Cardiac septum (tissue), 1 donor: ENCODE measurements at places on chromosomes 12 and 14. TPM values are rescaled to one million over a fixed set of nuclear protein-coding genes. Genes with fewer than 3 reads are reported as not detected.

GPR135 gene
- total RNA-seq = 3.2 TPM

- DNase-seq = peak; percentile 35
Observed at GRCh38 chr14:95260537-95261361, 59.0 kb downstream of the CLMN start.

DNA sequence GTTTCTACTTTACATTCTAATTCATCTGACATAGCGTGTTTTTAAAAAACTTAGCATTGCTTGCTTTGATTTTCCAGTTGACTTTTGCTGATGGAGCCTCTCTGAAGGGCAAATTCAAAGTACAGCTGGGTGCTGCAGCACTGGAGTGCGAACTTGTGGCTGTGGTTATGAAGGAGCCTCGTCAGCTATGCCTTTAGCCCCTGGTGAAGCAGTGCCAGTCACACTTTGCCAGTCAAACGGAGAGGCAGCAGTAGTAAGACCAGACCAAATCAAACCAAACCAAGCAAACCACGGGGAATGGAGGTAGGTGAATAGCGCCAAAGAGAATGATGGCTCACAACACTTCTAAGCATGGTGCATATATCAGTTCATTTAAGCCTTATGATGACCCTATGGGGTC, 15.1 kb upstream of the SLC38A2 start:
- DNase-seq = no peak

ZNF219 gene
- 51.1 TPM for total RNA-seq

ADAMTS20 gene
- not detected for total RNA-seq

DNA sequence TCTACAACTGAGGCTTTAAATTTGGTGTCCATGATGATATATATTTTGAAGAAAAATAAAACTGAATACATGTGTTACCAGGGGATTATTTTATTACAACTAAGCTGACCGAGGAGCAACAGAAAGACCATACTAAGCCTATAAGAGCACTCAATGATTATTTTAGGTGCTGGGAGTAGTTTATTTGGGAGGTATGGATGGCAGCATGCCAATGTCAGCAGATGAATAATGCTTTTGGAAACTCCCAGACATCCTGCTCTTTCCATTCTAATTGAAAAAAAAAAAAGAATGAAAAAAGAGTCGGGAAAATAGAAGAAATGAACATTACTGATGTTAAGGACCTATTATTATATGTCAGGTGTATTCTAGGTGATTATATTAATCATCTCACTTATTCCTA, 441.2 kb downstream of the BTG1 start:
- no peak for DNase-seq

ZC2HC1C gene
- total RNA-seq = 5.2 TPM

- no peak for DNase-seq
Observed at GRCh38 chr14:38004610-38004879, 203.2 kb upstream of the SSTR1 start.

GRCh38 chr14:73477618-73478266, 13.0 kb upstream of the RIOX1 start:
- no peak for DNase-seq

DNA sequence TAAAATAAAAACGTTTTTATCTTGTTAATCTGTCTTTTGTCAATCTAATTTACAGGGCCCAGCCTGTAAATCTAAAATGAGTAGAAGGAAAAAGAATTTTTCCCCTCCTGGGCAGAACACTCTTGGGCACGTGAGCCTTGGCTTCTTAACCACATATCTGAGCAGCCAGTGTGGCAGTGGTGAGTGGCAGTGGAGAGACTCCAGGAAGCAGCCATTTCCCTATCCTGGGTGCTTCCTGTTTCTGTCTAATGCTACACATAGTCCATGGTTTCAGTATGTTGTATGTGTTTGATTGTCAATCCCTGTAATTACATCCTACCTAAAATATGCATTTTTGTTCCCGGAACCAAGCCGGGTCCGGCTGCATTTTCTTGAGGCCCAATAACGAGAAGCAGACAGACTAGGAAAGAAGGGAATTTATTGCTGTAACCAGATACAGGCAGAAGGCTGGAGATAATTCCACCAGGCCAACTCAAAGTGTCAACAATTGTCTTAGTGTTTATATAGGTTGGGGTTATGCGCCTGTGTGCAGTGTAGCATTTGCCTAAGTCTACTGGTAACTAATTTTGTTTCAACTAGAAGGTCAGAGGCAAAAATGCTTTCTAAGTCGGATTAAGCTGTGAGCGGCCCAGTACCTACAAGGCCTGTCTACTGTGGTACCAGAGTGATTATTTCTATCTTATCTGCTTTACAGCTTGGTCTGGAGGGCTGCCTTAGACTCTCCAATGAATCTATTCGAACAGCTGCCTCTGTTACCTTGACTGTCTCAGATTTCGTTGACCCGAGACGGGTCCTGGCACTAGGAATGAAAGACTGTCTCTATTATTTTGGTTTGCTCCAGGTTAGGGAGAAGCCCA, 82.4 kb upstream of the RESF1 start:
- DNase-seq = no peak

GRCh38 chr12:6230321-6231110, 30.3 kb downstream of the CD9 start:
- peak; percentile 89 for DNase-seq

DNA sequence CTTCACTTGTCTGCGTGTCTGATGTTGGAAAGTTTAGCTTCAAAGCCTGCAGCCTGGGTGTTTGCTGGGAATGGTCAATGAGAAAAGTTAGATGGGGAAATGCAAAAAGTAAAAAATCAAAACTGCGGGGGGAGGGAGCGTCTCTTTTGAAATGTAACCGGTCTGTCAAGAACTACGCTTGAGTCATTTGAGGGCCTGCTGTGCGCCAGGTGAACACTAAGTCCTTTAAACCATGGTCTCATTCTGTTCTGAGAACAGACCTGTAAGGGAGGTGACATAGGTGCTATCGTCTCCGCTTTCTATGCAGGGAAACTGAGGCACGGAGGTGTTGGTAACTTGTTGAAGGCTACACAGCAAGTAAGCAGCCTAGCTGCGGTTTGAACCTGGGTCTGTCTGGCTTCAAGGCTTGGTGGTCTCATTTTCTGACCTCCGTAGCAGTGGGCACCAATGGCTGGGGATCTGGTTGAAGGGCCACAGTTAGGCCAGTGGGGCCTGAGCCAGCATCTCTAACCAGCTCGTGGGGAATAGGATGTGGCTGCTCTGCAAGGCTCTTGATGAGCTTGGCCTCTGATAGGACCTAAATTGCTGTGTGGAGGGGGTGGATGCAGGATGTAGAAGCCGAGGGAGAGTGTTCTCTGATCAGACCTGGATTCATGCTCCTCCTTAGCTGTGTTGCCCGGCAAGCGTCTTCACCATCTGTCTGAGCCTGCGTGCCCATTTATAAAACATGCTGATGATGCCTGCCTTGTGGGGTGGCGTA, 41.5 kb downstream of the KCTD10 start:
- no peak for DNase-seq

FBXO21 gene
- total RNA-seq = 51.9 TPM

DNA sequence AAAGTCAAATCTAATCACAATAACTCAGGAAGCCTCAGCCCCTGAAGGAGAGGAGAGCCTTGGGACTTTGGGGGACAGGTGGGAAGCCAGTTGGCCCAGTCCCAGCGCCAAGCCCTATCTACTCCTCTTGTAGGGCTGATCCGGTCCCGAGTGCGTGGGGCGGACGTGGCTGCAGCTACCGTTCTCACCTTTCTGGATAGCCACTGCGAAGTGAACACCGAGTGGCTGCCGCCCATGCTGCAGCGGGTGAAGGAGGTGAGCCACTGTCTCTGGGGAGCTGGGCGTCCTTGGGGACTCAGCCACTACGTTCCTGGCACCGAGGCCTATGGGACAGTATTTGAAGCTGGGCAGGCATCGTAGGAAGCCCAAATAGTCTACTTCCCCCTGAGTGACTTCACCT, 68.4 kb downstream of the GALNT16 start:
- peak; percentile 44 for DNase-seq

GRCh38 chr12:115267891-115268290, 583.9 kb upstream of the TBX3 start:
- peak; percentile 5 for DNase-seq

DNA sequence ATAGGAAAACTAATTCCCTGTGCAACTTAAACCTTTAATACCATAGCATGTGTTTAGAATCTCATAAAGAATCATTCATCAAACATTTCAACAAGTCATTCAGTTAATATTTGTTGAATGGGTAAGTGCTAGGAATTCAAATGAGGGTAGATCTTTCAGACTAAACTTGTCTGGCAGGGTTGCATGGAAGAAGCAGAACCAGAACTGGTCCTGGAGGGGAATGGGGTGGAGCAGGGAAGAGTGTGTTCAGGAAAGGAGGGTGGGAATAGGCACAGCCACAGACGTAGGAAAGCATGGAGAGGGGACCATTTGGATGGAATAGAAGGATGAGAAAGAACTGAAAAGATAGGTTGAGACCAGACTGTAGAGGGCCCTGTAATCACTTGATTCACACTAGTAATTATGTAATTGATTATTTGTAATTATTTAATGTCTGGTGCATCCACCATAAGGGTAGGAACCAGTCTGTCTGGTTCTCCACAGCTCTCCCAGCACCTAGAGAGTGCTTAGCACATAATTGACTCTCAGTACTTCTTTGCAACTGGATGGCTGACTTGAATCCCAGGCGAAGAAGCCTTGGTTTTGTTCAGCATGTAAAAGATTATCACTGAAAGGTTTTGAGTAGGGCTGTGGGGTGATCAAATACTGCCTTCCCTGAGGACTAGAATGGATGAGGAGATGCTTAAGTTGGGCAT, 3.0 kb upstream of the MAP3K9 start:
- DNase-seq = no peak

- no peak for DNase-seq
Observed at GRCh38 chr12:132238884-132239283, 90.5 kb downstream of the GALNT9 start.

DNA sequence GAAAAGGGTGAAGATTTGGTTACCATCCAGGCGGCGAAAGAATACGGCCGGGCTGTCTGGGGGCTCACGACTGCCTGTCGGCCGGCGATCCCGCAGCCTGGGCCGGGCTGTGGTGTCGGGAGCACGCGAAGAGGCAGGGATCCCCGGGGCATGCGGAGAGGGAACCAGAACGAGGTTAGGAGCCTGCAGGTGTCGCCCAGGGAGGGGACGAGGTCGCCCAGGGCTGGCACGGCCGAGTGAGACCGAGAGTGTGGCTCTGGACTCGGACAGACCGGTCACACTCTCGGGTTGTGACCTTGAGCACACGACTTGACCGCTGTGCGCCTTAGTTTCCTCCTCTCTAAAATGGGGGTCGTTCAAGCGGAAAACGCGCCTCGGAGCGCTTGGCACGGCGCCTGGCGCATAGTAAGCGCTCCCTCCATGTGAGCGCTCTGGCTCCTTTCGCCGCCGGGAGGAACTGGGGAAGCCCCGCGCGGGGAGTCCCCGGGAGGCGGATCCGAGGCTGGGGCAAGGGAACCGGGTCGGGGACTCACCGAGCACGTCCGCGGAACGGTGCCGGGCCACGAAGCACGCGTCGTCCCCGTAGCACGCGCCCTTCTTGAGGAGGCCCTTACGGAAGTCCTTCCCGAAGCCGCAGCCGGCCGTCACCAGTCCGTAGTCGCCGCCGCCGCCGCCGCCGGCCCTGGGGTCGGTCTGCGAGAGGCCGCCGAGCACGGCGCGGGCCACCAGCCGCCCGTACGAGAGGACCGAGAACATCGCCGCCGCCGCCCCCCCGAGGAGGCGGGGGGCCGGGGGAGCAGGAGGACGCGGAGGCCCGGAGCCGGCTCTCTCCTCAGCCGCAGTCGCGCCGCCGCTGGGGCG, 612 bp downstream of the PPTC7 start:
- DNase-seq = peak; percentile 92

DNA sequence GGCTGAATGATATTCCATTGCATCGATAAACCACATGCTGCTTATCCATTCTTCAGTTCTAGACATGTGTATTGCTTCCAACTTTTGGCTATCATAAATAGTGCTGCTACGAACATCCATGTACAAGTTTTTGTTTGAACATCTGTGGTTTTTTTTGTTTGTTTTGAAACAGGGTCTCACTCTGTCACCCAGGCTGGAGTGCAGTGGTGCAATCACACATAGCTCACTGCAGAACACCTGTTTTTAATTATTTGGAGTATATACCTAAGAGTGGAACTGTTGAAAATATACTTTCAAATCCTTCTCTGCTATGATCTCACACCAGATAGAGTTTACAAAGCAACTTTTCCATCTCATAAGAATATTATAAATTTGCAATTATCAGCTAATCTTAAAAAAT, 124.2 kb downstream of the TTC7B start:
- no peak for DNase-seq

DNA sequence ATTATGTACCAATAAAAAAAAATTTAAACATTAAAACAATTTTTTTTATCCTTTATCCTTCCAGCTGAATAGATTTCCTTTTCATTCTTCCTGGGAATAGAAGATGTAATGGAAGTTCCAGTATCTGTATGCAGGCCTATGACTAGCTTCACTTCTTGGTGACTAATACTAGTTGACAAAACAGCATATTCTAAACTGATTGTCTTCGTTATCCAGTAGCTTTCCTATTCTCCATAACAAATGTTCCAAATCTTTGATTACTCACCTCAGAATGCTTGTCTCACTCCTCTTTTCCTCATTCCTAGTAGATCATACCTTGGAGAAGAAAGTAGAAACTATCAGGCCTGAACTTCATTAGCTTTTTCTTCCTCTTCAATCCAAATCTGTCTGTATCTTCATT, 70.7 kb downstream of the PLEKHA5 start:
- DNase-seq = no peak

- no peak for DNase-seq
Observed at GRCh38 chr14:86625637-86626036, 1095.7 kb downstream of the FLRT2 start.

- DNase-seq = no peak
Observed at GRCh38 chr12:24791622-24792021, 157.3 kb downstream of the BCAT1 start.

GRCh38 chr12:7542813-7543212, 39.2 kb upstream of the CD163 start:
- no peak for DNase-seq
